Mesothelial cell of epicardium (in vitro differentiated cells): ENCODE measurements at places on chromosomes 12 and 14. TPM values are rescaled to one million over a fixed set of nuclear protein-coding genes. Genes with fewer than 3 reads are reported as not detected.

Gene MMP19
- 3.1 to 3.3 TPM (median 3.3 TPM) in 3 replicates for total RNA-seq

Gene SERPINA6
- not detected in 3 replicates for total RNA-seq

Gene SLCO1B1
- total RNA-seq = 0.09 to 0.11 TPM in 2 of 3 replicates, not detected in the other

Gene BEST3
- 0.11 to 0.52 TPM (median 0.24 TPM) in 3 replicates for total RNA-seq

GRCh38 chr14:34403646-34404045 is 58.4 kb downstream of the SPTSSA start:
- DNase-seq = no peak

DNA sequence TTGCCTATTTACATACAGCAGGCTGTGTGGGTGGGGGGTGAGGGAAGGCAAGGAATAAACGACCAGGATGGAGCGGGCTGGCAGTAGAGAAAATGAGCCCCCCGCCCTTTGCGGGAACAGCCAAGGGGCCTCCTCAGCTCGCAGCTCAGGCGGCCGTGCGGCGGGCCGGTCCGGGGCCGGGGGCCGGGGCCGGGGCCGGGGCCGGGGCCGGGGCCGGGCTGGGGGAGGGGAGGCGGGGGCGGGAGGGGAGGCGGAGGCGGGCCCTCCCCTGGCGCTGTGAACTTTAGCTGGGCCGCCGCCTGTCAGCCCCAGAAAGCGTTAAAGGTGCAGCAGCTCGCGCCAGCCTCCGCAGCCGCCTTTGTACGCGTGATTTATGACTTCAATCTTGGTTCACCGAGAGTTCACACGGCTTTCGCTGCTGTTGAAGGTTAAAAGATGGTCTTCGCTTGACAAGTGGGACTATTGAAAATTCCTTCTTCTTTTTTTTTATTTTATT is 28.8 kb downstream of the HOXC4 start:
- peak; percentile 78 for DNase-seq

DNA sequence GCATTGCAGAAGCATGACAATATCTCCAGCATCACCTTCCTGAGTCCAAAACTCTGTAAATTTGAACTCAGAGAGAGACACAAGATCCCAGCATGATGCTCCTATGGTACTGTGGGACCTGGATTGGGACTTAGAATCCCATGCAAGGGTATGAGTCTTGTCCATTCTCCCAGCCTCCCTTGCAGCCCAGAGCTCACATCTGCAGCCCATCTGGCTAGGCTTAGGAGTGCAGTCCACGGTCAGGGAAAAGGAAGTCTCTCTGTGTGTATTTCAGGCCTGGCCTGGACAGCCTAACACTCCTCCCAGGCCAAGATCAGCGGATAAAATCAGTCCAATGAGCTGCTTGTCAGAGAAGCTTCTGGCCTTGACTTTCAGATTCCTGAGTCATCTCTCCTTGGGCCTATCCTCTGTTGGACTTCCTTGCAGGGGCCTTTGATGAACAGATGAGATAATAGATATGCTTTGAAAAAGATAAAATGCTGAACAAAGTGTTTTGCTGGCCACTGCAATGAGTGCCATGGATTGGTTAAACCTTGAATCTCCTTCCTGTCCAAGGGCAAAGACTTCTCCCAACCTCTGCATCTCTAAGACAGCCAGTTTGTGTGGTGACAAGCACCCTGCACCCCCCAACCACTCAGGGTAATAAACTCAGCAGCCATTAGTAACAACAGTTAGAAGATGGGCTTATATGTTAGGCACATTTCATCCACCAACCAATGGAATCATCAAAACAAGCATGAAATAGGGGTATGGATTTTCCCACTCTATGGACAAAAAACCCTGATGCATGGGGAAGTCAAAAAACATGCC is 412.8 kb upstream of the TBX3 start:
- DNase-seq = no peak

DNA sequence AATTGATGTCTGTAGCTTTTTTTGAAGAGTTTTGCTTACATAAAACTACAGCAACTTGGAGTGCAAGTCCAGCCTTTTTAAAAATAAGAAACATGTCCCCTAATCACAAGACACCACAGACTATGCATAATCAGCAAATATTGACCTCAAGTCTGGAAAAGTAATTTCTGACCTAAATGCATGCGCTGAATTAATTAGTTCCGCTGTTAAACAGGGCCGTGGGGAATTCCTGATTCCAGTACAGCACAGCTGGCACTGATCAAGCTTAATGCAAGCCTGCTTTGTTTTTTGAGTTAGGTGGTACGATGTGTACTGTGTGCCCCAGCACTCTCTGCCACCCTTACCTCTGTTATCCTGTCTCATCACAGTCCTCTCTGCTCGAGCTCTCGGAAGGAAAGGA is 9.2 kb downstream of the MLH3 start:
- DNase-seq = no peak

GRCh38 chr12:60391051-60391450 is 795.2 kb downstream of the SLC16A7 start:
- no peak for DNase-seq
